ENCODE measurements at places on chromosomes 13 and 19.

GRCh38 chr19:19482809-19483596, 32.3 kb downstream of the TSSK6 start:
- no peak for DNase-seq

GRCh38 chr19:10190026-10190425, 4.7 kb downstream of the DNMT1 start:
- no peak for DNase-seq

DNA sequence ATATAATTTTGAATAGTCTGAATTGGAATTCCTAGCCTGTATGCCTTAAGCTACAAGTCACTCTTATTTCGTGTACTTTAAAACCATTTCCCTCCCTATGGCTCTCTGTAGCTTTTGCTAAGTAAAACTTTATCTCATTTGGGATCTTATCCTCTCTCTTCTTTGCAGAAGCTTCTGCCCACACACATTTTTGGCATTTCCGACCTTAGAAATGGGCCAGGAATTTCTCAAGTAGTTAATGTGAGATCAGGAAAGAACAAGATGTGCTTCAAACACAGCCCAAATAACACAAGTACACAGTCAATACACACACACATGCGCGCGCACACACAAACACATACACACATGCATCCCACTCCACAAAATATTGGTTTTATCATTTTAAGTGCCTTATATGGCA, 931.0 kb upstream of the MIR17HG start:
- DNase-seq, result no peak

GRCh38 chr19:54792814-54793213, 10.6 kb upstream of the KIR2DL4 start:
- no peak for DNase-seq

DNA sequence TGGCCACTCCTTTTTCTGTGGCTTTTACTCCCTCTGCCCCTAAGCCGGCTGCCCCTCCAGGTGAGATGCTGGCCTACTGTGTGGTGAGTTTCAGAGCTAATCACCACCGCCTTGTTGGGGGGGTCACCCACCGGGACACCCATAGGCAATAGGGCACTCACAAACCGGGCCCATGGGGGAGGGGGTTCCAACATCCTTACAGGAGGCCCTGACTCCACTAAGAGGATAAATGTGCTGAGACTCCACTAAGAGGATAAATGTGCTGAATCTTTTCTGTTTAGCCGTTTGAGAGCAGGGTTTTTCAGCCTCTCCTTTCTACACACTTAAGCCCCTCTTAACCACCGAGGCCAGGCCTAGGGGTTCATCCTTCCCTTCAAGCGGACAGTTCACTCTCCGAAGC, 73.7 kb downstream of the SLC15A1 start:
- DNase-seq, result no peak

DNA sequence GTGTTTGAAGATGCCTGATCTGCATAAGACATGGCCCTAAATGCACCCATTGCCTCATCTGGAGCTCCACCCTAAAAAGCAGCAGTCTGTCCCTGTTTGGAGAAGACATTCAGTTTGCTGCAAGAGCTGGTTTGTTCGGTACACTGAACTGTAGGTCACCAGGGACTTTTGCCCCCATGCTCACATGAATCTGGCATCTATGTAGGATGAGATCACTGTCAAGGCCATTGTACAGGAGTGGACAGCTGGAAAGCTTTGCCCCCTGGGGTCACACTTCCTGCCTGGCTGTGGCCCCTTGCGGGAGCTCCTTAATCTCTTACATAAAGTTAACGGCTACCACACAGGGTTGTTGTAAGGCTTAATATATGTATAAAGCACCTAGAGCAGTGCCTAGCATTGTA, 73.0 kb downstream of the IPO5 start:
- DNase-seq, result no peak

DNA sequence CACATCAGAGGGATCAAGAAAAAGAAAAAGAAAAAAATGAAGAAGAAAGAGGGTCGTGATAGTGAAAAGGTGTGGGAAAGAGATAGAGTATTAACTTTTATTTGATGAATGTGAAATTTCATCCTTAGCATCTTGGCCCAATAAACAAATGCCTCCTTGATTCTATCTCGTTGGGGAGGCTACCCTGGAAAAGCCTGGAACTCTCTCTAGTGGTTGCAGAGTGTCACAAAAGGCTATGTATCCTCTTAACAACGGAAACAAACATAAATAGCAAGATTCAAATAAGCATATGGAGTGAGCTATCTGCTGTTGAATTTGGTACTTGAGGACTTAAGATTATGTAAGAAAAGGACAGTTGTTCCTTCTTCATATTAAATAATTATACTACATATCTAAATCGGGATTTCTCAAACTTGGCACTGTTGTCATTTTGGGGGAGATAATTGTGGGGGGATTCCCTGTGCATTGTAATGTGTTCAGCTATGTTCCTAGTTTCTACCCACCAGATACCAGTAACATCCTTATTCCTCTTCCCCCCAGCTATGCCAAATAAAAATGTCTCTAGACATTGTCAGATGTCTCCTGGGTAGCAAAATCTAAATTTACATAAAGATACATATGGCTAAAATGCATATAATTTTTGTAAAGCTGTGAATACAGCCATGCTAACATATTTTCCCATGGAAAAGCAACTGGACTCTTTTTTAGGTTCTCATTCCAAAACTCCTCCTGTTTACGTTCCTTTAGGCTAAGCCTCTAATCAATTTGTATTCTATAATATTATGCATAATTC, 557.2 kb downstream of the DCT start:
- no peak for DNase-seq

DNA sequence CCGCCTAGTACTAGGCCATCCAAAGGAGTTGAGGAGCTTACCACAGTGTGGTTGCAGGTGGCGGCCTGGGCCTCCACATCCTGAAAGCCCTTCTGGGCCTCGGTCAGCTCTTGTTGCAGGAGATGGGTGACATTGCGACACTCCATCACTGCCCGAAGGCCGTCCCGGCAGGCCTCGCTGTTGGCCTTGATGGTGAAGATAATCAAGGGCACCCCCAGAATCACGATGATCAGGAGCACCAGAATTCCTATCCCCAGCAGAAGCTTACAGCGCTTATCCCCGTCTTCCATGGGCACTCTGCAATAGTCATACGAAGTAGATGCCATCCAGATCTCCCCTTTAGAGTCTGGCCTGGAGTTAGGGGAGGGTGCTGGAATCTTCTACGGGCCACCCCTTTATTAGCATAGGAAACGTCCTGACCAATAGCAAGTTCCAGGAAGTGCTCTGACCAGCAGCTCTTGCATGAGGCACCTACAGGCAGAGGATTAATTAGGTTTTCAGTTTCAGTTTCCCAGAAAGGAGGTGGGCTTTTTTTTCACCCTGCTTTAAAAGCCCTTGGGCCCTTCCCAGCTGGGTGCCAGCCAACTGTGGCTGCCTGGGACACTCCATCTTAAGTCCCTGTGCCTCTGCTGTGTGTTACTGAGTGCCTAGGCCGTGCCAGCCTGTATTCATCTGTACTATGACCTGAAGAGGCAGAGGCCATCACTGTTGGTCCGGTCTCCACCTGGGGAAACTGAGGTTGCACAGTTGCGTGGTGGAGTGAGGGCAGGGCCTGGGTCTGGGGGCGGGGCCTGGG, at the start of gene BST2:
BST2 (minus strand) TSS at position 381 of the 796 bp plus-strand sequence; CDS start at position 326, 55 bp downstream.
- DNase-seq, result peak; percentile 86

- DNase-seq, result no peak
Measured at GRCh38 chr13:109707742-109708617, 78.4 kb downstream of the IRS2 start.

DNA sequence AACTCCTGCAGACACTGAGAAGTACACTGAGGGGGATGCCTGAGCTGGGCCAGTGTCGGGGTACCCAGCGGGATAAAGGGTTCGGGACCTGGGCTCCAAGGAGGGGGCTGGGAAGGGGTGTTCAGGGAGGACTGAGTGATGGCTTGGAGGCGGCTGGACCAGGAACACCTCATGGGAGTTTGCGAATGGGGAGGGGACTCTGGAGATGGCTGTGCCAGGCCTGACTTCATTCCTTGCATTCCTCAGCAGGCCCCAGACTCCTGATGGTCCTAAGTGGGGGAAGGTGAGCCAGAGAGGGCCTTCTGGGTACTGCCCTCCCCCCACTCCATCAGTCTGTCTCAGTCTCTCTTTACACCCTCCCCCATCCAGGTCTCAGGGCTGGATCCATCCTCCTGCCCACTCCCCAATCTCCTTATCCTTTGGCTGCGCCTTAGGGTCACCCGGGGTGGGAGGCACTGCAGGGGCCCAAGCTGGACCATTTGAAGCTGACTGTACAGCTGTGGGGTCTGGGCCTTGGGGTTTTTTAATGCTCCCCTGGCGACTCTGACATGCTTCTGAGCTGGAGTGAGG, 13.8 kb downstream of the PAK4 start:
- no peak for DNase-seq

GRCh38 chr19:41564515-41565378, 11.2 kb upstream of the CEACAM21 start:
- no peak for DNase-seq

DNA sequence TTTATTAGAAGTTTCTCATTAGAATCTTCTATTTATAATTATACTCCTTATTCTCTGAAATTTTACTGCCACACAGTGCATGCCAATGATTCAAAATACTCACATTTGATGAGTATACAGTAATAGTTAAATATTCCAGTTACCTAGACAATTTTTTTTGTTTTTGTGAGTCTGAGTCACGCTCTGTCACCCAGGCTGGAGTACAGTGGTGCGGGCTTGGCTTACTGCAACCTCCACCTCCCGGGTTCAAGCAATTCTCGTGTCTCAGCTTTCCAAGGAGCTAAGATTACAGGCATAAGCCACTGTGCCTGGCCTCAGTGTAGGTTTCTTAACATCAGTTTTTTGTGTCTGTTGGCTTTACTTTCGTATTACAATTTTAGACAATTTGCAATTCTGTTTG, 87.1 kb downstream of the ZNF486 start:
- DNase-seq, result no peak

- DNase-seq, result no peak
Measured at GRCh38 chr19:48344892-48345291, 18.8 kb downstream of the TMEM143 start.

DNA sequence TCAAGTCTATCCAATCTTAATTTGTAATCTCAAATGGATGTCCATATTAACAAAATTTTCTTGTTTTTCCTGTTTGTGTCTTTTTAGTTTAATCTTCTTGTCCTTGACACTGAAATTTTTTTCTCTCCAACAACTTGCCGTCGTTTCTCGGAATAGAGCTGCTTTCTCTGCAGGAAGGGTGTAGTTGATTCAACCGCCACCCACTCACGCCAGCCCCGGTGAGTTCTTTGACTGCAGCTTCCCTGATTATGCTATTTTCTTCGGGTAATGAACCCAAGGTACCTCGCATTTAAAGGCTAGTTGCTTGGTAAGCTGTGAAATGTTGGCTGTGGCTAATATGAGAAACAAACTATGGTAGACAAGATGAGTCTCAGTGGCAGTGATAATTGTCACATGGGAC, 72.2 kb downstream of the DPRX start:
- no peak for DNase-seq

DNA sequence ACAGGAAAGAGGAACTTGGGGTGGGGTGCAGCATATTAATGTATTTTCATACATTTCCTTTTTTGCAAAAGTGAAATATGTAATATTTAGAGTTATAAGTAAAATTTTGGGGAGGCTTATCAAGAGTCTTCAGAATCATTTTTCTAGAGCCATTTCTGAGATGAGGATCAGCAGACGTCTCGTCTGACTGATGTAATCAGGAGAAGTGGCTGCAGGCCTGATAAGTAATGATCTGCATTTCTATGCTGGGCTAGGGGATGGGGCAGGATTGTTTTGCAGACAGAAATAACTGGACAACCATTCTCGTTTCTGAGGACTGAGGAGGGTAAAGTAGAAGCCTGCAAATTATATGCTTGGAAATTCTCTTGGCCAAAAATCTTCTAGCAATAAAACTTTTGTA, 89.2 kb upstream of the ARGLU1 start:
- DNase-seq, result no peak

DNA sequence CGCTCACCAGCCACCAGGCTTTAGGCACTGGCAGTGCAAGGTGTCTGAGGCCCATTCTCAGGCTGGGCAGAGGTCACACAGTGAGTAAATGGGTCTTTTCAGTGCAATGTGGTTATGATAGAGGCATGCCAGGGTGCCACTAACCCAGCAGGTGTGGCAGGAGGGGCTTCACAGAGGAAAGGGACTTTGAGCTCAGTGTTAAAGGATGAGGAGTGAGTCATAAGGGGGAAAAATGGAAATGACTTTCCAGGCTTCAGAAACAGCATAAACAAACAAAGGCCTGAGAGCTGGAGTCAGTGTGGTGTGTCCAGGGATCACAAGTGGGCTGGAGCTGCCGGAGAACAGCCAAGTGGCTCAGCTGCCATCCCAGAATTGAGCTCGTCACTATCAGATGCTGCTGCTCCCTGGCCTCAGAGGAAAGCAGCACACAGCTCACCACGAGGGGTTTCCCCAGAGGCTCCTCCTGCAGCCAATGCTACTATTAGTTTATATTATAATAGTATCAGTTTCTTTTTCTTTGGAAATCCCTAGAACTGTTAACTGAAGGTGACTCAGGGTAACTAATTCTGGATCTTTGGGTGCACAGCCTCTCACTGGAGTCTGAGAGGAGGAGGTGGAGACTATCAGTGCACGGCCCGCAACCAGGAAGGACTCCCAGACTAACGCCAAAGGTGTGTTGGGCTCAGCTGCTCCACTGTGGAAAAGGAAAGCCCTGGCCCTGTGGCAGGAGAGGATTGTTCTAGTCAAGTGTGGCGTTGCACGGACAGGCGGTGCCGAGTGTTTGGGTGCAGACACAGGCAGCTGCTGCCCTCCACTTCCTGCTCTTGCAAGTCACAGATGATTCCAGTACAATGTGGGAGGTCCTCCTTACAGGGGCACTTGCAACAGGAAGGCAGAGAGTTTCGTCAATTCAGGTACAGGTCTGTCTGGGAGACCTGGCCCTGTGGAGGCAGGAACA, 39.5 kb downstream of the DHRS12 start:
- DNase-seq, result peak; percentile 24

GRCh38 chr19:34256835-34257558, 2.6 kb downstream of the GARRE1 start:
- no peak for DNase-seq

GRCh38 chr13:20882206-20882605, 20.3 kb downstream of the XPO4 start:
- DNase-seq, result no peak

DNA sequence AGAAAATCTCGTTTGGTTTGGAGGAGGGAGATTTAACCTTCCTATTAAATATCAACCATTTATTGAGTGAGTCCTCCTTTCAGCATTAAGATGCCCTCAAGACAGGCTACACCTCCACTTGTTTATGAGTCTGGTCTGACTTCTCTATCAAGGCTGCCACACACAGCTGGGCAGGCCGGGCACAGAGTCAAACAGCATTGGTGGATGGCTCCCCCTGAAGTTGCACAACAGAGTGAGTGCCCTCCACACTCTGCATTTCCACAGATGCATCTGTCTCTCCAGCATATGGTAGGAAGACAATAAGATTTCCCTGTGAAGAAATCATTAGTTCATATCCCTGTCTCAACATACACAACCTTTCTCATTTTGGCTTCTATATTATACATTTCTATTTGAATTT, 31.4 kb downstream of the PHF11 start:
- no peak for DNase-seq

GRCh38 chr19:2148482-2149135, 2.8 kb downstream of the AP3D1 start:
- no peak for DNase-seq

- DNase-seq, result no peak
Measured at GRCh38 chr19:1757468-1758230, 4.3 kb downstream of the ONECUT3 start.

Measured in pulmonary artery endothelial cell (primary cell).